Fibroblast of skin of left quadriceps (primary cell): ENCODE measurements at places on chromosomes 4 and X.

- DNase-seq: no peak
Measured at GRCh38 chrX:68837119-68837518, 8.3 kb downstream of the EFNB1 start.

GRCh38 chr4:2781911-2782310 is 11.0 kb upstream of the SH3BP2 start:
- no peak for DNase-seq

DNA sequence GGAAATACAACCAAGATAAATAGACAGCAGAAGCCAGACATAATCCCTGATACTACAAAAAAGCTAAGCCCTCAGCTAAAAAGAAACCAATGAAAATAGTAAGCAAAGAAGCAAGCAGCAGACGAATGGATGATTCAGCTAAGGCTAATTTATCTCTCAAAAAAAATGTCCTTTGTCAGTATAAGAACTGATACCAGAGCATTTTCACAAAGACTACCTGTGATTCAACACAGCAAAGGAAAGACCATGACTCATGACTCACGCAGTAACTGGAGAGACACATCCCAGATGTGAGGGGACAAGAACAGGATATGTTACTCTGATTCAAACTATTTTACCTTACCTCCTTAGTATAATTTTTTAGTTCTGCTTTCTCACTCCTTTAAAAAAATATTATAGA is 22.7 kb upstream of the TMPRSS11F start:
- no peak for DNase-seq

- DNase-seq: no peak
Measured at GRCh38 chrX:141936080-141936479, 32.4 kb downstream of the MAGEC1 start.
